ENCODE measurements at places on chromosomes 6 and 20. TPM values are rescaled to one million over a fixed set of nuclear protein-coding genes. Genes with fewer than 3 reads are reported as not detected.

TENT5A gene
- total RNA-seq = 39.1 TPM

BEND6 gene
- total RNA-seq = 0.59 TPM

DNA sequence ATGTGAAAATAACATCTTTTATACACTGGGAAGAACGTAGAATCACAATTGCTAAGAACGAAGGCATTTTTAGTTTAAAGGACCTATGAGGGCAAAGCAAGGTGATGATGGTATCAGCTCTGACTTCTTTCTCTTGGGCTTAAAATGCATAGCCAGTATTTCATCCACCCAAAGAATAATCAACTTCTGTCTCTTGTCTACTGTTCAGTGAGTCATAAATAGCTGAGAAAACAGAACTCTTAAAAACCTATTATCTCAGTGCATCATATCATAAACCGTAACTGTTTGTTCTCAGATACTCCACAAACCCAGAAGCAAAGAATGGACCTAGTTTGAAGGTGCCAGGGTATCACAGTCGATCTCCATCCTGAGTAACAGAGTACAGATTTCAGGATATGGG is 5.2 kb downstream of the PHF10 start:
- no peak for DNase-seq

- DNase-seq = no peak
These were observed 34.9 kb upstream of the POPDC3 start for GRCh38 chr6:105214668-105215067.

DNA sequence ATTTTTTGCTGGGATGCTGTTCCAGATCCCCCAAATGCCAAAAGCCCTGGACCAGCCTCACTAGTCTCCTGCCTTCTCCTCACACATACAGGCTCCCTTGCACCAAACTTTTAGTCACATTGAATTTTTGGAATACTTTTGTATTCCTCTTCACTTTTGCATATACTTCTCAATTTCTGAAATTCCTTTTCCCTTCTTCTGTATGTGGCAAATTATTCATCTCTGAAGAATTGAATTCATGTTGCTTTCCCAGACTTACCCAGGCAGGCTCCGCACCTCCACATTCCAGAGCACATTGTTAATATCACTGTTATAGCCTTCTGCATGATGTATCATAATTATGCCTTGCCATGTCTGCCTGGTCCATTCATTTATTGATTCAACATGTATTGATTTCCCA is 255.3 kb upstream of the POU3F2 start:
- DNase-seq = no peak

- DNase-seq = no peak
These were observed 57.9 kb downstream of the GJA10 start for GRCh38 chr6:89952105-89952671.

DNA sequence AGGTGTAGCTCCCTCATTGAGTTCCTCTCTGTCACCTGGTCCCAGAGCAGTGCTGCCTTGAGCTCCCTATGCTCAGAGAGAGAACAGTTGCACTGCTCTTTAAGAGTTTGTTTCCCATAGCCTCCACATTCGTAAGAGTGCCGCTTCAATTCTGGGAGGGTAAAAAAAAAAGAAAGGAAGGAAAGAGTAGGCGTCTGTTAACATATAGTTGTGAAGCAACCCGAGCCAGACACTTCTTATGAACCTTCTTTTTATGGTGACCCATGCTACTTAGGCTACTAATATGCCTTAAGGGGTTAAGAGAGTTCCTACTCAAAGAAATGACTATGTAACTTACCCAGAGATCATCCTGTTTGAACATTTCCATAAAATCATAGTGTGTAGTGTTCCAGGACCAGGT is 4.3 kb upstream of the ARG1 start:
- DNase-seq = no peak

GRCh38 chr20:57259121-57259937 is 7.1 kb downstream of the BMP7 start:
- DNase-seq = no peak

GRCh38 chr20:42093542-42094440 is 475.6 kb upstream of the CHD6 start:
- DNase-seq = no peak
